ENCODE measurements at places on chromosomes 3 and 15.

GRCh38 chr3:37675833-37676596 is 185.7 kb upstream of the CTDSPL start:
- H3K4me1 ChIP-seq, result no peaks in the 10 kb centered on the region
- no peak overlapping the region for H3K27ac ChIP-seq
- no peaks in the 10 kb centered on the region for H3K36me3 ChIP-seq
- no peak overlapping the region for H3K4me3 ChIP-seq

GRCh38 chr15:70503073-70503745 is 260.1 kb downstream of the UACA start:
- no peak overlapping the region for H3K4me3 ChIP-seq
- H3K36me3 ChIP-seq, result peaks cover 13% of the 10 kb centered on the region
- H3K27ac ChIP-seq, result no peak overlapping the region
- H3K27me3 ChIP-seq, result peaks cover 13% of the 10 kb centered on the region
- H3K4me1 ChIP-seq, result peaks cover 57% of the 10 kb centered on the region

GRCh38 chr15:69525543-69525942 is 72.9 kb downstream of the RPLP1 start:
- H3K27ac ChIP-seq, result no peak overlapping the region
- no peak overlapping the region for H3K4me3 ChIP-seq
- peaks cover 5% of the 10 kb centered on the region for H3K4me1 ChIP-seq
- no peaks in the 10 kb centered on the region for H3K36me3 ChIP-seq
- no peak for DNase-seq

DNA sequence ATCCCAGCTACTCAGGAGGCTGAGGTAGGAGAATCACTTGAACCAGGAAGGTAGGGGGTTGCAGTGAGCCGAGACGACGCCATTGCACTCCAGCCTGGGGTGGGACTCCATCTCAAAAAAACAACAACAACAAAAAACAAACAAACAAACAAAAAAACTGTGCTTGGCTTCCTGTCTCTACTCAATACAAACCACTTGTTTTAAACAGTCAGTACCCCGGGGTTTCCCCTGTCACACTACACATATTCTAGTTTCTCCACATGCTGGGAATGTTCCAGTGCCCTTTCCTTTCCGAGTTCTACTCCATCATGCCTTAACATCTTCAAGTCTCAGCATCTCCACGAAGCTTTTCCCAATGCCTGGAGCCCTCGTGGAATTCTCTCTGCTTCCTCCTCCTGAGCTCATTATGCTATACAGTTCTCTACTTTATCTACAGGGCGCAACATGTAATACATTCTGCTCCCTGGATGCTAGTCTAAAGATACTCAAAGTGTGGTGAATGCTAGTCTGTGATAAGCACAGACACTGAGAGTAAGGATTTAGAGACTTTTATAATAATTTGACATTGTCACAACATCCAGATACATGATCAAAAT is 7.8 kb downstream of the EMC3 start:
- DNase-seq, result no peak
- no peak overlapping the region for H3K27ac ChIP-seq
- no peak overlapping the region for H3K4me3 ChIP-seq

GRCh38 chr3:194687638-194688199 is 2.0 kb downstream of the FAM43A start:
- H3K36me3 ChIP-seq, result no peaks in the 10 kb centered on the region
- H3K27me3 ChIP-seq, result peaks cover 34% of the 10 kb centered on the region
- DNase-seq, result peak; percentile 82
- H3K4me1 ChIP-seq, result peaks cover 50% of the 10 kb centered on the region
- H3K4me3 ChIP-seq, result peak overlapping the region; percentile 80

DNA sequence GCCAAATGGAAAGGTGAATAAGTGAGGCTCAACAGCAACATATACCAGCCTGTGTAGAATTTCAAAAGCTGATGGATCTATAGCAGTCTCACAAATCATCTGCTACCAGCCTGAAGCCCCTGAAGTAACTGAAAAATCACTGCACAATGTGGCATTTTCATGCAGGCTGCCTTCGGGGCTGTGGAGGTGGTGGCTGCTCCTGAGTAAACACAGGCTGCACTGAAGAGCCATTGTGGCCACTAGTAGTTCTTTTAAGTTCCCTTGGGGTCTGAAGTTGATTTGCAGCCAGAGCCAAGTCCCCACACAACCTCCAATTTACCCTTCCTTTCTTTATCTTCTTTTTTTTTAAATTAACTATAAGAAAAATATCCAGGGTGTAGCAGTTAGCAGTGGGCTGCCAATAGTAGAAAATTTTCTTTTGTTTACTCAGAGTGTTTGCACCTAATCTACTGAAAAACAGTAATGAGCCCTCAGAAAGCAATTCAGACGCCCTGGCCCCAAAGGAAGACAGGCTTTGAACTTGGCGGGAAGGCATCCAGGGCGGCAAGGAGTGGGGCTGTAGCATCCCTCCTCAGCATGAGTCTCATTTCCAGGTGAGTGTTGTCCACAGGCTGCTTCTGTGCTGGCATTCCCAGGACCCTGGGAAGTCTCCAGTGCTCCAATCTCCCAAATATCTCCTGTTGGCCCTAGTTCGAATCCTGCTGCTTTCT is 13.3 kb upstream of the SUSD5 start:
- H3K4me3 ChIP-seq, result no peak overlapping the region
- peaks cover 13% of the 10 kb centered on the region for H3K27me3 ChIP-seq
- H3K36me3 ChIP-seq, result no peaks in the 10 kb centered on the region
- H3K27ac ChIP-seq, result no peak overlapping the region
- no peaks in the 10 kb centered on the region for H3K4me1 ChIP-seq
- no peak for DNase-seq

- no peak overlapping the region for H3K27ac ChIP-seq
- no peaks in the 10 kb centered on the region for H3K4me1 ChIP-seq
- no peak overlapping the region for H3K4me3 ChIP-seq
Observed at GRCh38 chr3:65551945-65552344, 486.8 kb downstream of the MAGI1 start.

DNA sequence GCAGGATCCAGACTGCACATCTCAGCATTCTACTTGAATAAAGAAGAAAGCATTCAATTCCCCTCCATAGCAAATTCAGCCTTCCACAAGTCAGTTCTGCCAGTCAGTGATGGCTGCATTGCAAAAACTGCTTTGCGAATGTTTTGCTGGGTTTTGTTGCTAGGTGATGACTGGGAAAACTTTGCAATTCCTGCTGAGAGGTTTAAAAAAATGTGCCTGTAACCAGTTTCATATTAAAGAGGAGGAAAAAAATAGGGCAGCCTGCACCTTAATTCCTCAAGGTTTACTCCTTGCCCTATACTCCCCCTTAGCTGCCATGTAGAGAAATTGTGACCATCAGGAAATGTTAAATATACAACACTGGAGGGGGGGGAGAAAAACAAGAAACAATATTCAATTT is 225.6 kb upstream of the ATP11B start:
- no peak overlapping the region for H3K4me3 ChIP-seq
- no peak for DNase-seq
- no peaks in the 10 kb centered on the region for H3K36me3 ChIP-seq
- H3K4me1 ChIP-seq, result no peaks in the 10 kb centered on the region
- no peak overlapping the region for H3K27ac ChIP-seq

- H3K36me3 ChIP-seq, result peaks cover 7% of the 10 kb centered on the region
- peaks cover 22% of the 10 kb centered on the region for H3K4me1 ChIP-seq
- peak; percentile 21 for DNase-seq
Observed at GRCh38 chr3:42652611-42653302, 740 bp upstream of the ZBTB47 start.

DNA sequence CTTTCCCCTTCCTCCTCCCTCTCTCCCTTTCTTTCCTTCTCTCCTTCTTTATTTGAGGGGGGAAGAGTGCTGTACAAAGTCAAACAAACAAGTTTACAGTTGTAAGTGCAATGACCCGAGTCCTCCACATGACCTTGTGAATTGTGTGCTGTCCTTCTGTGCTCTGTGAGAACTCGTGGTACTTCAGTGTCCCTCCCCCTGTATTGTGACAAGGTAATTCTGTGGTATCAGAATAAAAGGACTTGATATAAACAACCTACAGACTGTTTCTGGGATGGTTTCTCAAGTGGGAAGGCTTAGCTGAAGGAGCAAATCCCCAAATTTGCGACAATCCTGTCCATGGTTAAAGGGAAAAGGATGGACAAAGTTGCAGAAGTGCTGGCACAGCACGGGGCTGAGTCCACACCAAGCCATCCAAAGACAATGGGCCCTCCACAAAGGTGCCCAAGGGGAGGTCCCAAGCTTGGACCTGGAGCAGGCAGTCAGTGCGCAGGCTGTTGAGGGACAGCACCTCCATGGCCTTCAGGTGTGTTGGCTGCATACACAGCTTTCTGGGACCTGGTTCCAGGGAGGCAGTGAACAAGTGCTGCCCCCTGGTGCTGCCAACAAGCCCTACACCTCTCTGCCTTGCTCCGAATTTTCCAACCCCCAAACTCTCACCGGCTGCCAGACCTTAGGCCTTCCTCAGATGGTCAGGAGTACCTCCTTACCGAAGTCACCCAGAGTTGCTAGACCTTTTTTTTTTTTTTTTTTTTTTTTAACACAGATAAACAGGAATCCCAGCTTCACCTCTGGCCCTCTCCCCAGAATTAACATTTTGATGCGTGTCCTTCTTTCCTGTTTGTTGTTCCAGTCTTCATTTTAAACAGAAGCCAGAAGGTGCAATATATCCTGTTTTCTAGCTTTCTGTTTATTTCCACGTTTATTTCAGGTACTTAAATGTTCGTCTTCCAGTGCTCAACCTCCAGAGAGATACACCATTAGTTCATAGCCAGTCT is 2.6 kb upstream of the APEH start:
- no peaks in the 10 kb centered on the region for H3K27me3 ChIP-seq
- peak overlapping the region; percentile 72 for H3K27ac ChIP-seq
- H3K4me1 ChIP-seq, result peaks cover 25% of the 10 kb centered on the region
- H3K36me3 ChIP-seq, result peaks cover 11% of the 10 kb centered on the region
- H3K4me3 ChIP-seq, result peak overlapping the region; percentile 69

DNA sequence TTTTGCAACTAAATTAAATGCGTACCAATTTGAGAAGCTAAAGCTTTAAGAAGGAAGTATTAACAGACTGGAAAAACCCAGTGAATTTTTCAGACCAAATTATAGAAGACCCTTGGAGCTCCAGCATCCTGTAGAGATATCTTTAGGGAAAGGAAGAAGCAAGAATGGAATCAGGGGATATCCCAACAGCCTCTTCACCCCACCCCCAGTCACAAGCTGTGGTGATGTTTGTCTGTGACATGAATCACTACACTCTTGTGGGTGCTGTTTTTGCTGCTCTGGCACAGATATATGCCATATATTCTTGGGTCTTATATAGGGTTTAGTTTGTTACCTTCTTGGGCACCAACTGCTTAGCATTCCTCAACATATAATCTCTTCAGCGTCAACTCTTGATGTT is 78.5 kb upstream of the BCL6 start:
- no peak overlapping the region for H3K4me3 ChIP-seq
- no peaks in the 10 kb centered on the region for H3K27me3 ChIP-seq
- DNase-seq, result no peak
- peaks cover 21% of the 10 kb centered on the region for H3K36me3 ChIP-seq

GRCh38 chr15:48992096-48992495 is 28.4 kb upstream of the SHC4 start:
- no peaks in the 10 kb centered on the region for H3K27me3 ChIP-seq
- DNase-seq, result no peak
- H3K27ac ChIP-seq, result no peak overlapping the region
- H3K4me1 ChIP-seq, result no peaks in the 10 kb centered on the region
- H3K36me3 ChIP-seq, result peaks cover 30% of the 10 kb centered on the region
- H3K4me3 ChIP-seq, result no peak overlapping the region

DNA sequence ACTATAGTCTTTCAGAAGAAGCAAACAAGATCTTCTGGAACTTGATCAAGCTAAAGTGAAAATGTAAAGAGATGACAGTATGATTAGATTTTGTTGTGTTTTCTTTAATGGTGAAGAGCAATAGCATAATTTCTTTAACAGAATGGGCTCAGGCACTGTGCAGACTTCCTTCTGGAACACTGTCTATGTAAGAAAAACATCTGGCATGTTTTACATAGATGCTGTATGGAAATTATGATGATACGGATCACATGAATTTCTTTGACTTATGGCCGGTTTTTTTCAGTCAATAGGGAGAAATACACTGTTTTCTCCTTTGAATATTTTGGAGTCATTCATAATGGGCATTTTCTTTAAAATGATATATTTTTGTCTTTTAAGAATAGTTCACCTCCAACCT is 42.6 kb downstream of the PHLDB2 start:
- peaks cover 11% of the 10 kb centered on the region for H3K4me1 ChIP-seq
- peaks cover 3% of the 10 kb centered on the region for H3K36me3 ChIP-seq
- no peak overlapping the region for H3K27ac ChIP-seq
- no peak for DNase-seq

GRCh38 chr3:145942052-145942451 is 218.9 kb downstream of the PLOD2 start:
- H3K36me3 ChIP-seq, result no peaks in the 10 kb centered on the region
- H3K4me3 ChIP-seq, result no peak overlapping the region
- DNase-seq, result no peak
- H3K4me1 ChIP-seq, result no peaks in the 10 kb centered on the region

- no peak overlapping the region for H3K4me3 ChIP-seq
- DNase-seq, result no peak
- H3K4me1 ChIP-seq, result no peaks in the 10 kb centered on the region
- peaks cover 13% of the 10 kb centered on the region for H3K27me3 ChIP-seq
- H3K36me3 ChIP-seq, result no peaks in the 10 kb centered on the region
- no peak overlapping the region for H3K27ac ChIP-seq
Observed at GRCh38 chr3:128473180-128473519, 6.5 kb upstream of the DNAJB8 start.

DNA sequence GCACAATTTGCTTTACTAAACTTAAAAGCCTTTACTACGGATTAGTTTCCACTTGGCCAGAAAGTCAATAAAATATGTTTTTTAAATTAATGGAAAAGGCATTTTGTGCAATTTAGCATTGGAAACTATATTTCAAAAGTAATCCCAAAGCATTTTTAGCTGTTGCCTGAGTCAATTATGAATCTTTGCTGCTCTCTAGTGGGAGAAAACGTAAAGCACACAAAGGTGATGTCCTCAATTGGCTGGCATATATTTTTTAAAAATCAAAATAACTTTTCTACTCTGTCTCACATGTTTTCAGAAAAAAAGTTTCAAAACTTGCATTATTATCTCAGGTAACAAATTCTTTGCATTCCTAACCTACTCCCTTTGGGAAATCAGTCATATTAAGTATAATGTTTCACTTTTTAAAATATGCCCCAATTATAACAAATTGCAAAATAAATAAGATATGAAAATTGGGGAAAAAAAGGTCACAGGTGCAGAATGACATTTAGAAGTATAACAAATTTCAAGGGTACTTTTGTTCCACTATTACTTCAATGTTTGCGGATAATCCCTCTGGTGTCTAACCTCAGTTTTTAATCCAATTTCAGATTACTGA is 47.2 kb upstream of the TEX55 start:
- H3K36me3 ChIP-seq, result no peaks in the 10 kb centered on the region
- DNase-seq, result peak; percentile 32
- no peaks in the 10 kb centered on the region for H3K4me1 ChIP-seq
- peaks cover 6% of the 10 kb centered on the region for H3K27me3 ChIP-seq
- no peak overlapping the region for H3K27ac ChIP-seq
- H3K4me3 ChIP-seq, result no peak overlapping the region

DNA sequence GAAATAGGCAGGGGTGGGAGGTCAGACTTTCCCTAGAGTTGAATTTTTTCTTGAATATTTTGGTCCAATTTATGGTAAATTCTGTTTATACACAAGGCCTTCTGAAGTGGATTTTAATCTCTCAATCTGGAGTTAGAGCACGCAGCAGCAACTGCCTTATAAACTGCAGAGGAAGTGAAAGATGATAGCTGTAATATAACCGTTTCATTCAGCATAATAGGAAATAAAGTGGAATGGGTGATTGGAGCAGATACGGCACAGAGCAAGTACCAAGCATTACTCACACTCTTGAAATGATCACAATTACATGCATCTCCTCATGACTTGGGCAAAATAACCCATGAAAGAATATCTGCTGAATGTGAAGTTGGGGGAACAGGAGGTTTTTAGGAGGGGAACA is 106.8 kb downstream of the ARRDC4 start:
- DNase-seq, result no peak
- H3K27me3 ChIP-seq, result peaks cover 2% of the 10 kb centered on the region
- H3K27ac ChIP-seq, result no peak overlapping the region
- no peaks in the 10 kb centered on the region for H3K36me3 ChIP-seq
